ENCODE measurements at places on chromosomes 6 and 20.

DNA sequence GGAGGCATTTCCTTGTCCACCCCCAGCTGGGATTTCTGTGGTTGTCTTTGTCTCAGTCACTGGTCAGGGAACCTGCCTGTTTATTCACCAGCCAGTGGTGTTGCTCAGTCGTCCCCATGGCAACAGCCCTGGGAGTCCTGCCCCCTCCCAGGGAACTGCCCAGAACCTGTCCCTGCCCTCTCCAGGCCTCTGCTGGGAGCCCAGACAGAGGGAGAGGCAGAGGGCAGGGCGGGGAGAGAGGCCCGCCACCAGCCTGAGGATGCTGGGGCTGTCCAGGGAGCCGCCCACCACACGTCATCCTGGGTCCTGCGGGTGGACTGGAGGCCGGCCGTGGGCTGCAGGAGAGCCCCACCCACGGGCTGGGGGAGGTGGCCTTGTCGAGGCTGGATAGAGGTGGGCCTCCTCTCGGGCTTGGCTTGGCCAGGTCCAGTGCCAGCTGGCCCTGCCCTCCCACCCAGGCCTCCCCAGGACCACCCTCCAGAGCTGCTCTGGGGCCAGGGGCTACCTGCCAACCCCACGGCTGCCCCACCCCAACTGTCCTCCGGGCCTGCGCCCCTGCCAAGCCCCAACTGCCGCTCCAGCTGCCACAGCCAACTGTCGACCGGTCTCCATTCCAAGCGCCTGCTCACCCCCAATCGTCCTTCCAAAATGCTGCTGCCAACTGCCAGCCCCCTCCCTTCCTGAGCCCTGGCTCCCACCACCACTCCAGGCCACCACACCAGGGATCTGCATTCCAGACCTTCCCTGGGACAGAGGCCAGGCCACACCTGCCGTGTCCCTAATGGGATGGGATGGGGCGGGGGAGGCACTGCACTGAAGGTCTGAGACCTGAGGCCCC, 4.2 kb upstream of the ZBTB46 start:
- peak; percentile 81 for DNase-seq

DNA sequence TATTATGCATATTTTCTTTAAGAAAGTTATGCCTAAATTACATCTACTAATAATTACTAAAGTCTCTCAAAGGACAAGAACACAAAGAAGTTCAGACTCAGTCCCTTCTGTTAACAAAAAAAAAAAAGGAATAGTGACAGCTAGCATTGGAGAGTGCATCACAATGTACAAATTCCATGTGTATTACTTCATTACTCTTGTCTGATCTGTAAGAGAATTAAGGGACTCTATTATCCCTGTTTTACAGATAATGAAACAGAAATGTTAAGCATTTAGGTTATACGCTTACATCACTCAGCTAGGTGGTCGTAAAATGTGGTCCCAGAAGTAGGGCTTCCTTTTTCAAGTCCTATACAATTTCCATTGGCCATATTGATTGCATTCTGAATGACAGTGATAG, 17.2 kb upstream of the VNN1 start:
- no peak for DNase-seq

DNA sequence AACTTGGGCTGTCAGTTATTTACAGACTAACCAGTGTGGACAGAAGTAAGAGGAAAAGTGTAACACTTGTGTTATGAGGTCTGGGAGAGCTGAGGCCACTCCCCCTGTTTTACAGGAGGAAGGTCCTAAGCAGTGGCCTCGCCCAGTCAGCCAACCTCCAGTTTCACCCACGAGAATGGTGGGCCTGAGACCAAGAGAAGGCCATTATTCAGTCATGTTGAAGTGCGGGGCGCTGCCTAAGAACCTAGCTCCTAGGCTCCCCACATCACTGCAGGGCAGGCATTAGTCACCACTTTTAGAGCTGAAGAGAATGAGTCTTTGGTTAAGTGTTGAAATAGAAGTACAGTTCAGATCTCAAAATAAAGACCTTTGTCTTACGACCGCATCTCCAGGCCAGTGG, 27.9 kb downstream of the CDYL start:
- DNase-seq, result no peak

GRCh38 chr6:26342106-26343004, 22.6 kb upstream of the BTN3A2 start:
- DNase-seq, result peak; percentile 38
